ENCODE measurements at places on chromosomes 16 and 17.

DNA sequence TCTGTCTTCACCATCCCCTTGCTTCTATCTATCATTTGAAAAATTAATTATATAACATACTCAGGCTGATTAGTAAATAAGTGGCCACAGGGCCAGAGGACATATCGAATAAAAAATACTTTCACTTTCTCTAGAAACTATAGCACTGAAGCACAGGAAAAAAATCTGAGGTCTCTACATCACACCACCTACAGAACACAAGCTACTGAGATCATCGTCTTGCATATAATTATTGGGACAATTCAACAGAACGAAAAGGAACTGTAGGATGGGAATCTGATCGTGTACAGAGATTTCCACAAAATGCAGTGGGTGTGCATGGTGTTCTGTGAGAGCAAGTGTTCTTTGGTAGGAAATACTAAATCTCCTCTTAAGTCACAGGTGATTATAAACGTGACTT, 289.6 kb upstream of the ERCC4 start:
- no peak for DNase-seq

DNA sequence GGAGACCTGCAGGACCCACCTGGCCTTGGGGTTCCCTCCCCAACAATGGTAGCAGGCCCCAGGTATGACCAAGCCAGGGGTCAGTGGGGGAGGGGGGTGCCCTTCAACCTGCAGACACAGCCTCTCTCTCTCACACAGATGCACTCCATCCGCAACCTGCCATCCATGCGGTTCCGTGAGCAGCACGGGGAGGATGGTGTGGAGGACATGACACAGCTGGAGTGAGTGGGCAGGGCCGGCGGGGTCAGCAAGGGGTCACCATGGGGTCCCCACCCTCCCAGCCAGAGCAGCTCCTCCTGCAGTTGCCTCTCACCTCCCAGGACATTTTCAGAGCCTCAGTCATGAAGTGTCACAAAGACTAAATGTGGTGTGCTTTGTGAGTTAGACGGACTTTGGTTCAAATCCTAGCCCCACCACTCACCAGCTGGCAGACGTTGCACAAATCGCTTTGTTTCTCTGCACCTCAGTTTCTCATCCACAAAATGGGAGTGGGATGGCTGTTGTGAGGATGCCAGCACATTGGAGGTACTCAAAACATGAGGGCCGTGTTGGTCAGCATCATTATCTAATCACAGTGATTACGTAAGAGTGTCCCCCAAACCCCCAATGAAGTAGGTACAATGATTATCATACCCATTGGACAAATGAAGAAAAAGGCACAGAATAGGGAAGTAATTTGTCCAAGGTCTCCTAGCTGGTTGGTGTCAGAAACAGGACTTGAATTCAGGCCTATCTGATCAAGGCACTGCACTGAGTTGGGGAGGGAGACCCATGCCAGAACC, 16.0 kb downstream of the MYO15A start:
- DNase-seq = no peak

DNA sequence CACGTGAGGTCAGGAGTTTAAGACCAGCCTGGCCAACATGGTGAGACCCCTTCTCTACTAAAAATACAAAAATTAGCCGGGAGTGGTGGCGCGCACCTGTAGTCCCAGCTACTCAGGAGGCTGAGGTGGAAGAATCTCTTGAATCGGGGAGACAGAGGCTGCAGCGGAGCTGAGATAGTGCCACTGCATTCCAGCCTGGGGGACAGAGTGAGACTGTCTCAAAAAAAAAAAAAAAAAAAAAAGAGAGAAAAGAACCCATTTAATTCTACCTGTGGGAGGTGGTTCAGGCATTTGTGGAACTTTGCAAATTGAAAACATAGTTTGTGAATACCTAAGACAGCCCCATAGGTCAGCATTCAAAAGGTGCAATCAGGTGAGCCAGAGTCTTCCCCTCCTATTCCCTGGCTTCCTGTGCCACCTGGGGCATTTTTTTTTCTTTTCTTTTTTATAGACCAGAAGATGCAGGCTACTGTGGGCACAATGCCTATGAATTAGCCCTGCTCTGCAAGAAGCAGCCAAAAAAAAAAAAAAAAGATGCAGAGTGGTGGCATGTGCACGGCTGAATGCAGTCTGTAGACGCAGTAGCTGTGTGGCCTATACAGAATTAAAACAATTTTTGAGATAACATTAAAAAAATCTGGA, 9.1 kb upstream of the SOCS3 start:
- no peak for DNase-seq

DNA sequence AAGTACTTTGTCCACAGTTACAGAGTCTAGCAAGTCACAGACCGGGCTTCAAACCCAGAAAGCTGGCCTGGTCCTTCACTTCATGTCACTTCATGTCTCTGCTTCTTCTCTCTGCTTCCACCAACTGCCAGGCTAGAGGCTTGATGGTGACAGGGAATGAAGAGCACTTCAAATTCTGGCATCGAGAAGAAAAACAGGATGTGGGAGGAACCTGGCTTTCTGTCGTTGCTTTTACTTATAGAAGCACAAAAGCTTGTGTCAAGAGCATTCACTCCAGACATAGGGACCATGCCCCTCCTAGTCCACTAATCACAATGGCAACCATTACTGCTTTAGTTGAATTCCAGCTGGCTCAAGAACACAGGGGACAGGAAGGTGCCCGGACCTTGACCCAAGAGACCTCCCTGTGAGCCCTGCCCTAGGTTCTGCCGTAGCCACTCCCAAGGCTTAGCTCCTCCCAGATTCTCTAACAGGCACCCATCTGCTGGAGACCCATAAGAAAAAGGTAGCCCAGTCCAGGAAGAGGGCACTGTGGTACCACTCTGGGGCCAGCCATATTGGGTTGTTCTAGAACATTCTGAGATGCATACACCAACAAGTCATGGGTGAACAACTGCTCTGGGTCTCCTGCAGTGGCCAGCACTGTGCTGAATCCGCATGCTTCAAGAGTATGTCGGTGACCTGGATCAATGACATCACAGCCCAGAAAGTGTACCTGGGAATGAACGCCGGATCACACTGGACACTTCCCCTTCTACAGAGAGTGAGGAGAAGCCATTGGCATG, 181.8 kb downstream of the C16orf95 start:
- DNase-seq = no peak

- no peak for DNase-seq
Measured at GRCh38 chr17:81384929-81385319, 10.3 kb upstream of the BAHCC1 start.

GRCh38 chr16:54912720-54913119, 17.9 kb upstream of the IRX5 start:
- no peak for DNase-seq

GRCh38 chr17:7327056-7327455, 2.1 kb downstream of the NEURL4 start:
- no peak for DNase-seq

DNA sequence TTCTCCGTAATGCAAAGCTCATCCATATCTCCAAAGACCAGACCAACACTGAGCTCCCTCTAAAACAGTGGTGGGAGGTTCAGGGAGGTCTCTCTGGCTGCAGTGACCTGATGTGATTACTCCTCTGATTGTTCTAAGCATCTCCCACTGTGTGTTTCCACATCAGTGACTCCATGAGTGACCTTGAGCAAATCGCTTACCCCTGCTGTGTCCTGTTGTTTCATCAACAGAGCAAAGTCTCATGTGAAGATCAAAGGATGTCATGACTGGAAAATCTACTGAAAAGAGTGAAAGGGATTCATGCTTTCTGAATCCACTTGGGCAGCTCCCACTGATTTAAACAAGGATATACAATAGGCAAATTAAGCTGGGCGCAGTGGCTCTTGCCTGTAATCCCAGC, 352.9 kb downstream of the TMEM114 start:
- DNase-seq = no peak

DNA sequence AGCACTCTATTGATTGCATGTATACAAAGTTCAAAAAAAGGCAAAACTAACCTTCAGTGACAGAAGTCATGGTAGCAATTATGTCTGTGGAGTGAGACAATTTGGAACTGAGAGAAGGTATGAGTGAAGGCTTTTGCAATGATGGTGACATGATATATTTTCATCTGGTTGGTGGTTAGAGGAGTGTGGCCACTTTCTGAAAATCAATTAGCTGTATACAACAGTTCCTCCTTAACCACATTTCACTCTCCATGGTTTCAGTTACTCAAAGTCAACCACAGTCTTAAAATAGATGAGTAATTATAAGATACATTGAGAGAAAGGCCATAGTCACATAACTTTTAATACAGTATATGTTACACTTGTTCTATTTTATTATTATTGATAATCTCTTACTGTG, 26.2 kb downstream of the ADAMTS18 start:
- no peak for DNase-seq

DNA sequence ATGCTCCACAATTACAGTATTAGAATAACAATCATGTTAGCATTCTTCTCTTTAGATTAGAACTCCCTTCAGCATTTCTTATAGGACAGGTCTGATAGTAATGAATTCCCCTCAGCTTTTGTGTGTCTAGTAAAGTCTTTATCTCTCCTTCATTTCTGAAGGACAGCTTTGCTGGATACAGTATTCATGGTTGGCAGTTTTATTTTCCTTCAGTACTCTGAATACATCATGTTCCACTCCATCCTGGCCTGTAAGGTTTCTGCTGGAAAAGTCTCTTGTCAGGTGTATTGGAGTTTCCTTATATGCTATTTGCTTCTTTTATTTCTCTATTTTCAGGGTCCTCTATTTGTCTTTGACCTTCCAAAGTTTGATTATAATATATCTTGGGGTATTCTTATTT, 4.0 kb upstream of the ABCA10 start:
- DNase-seq = no peak

- no peak for DNase-seq
Measured at GRCh38 chr16:2091547-2092255, 43.9 kb downstream of the TSC2 start.

- DNase-seq = no peak
Measured at GRCh38 chr17:46166692-46167249, 26.5 kb downstream of the KANSL1 start.

DNA sequence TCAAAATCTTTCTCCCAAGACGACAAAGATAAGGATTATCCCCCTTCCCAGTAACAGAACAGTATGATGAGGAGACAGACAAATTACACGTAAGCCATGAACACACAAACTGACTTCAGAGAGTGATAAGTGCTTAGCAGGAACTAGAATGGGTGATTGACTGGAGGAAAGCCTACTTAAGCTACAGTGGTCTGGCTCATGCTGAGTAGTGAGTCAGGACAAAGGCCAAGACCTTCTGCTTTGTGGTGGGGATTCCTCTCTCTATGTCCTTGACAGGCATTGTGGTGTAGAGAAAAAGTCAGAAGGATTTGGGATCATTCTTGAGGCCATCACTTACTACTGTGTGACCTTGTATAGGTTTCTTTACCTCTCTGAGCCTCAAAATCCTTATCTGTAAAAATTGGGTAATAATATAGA, 381.9 kb upstream of the CCL2 start:
- DNase-seq = no peak

DNA sequence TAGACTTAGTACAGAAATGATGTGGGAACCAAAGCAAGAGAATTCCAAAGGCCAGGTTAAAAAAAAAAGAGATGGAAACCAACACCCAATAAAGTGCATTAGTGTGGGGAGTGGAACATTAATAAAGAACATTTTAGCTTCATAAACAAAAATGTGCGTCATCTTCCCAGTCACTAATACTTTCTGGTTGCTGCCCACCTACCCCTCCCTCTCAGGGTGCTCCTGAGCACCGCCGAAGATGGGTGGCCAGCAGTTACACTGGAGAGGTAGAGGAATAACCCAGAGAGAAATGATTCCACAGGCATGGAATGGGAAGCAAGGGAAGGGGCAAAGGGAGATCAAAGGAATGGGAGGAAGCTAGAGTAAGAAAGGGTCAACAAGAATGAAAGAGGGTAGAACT, 6.0 kb upstream of the CHD3 start:
- DNase-seq = no peak

- DNase-seq = no peak
Measured at GRCh38 chr17:57544834-57545463, 200.2 kb downstream of the CCDC182 start.

- DNase-seq = no peak
Measured at GRCh38 chr17:68776451-68776850, 175.3 kb upstream of the FAM20A start.

- DNase-seq = no peak
Measured at GRCh38 chr16:57556941-57557541, 14.6 kb downstream of the ADGRG5 start.

DNA sequence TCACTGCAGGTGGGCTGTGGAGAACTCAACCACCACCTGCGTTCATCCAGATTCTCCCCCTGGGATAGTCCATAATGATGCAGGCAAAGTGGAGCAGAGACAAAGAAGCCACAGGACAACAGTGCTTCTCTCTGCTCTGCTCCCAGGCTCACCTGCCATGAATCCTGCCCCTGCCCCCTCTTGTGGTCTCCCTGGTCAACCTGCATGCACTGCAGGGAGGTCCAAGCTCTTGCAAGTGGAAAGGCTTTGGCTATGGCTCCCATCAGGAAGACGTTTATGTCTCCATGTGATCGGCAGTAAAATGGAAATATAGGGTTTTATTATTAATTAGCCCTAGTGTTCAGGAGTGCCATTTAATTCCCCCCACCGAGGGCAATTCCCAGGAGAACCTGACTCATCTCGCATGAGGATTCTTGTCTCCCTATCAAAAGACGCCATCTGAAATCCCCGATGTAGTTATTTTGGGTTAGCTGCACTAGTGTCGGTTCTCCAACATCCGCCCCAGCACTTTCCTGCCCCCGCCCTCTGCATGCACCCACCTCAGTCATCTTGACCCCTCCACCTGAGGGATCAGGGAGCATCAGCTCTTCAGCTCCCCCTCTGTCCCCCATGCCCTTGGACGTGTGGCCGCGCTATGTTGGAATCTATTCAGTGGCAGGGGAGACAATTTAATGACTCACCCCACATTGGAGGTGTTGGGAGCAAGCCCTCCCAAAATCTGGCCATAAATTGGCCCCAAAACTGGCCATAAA, 91.8 kb downstream of the KCNJ12 start:
- no peak for DNase-seq

GRCh38 chr17:3827124-3827773, 18.8 kb downstream of the NCBP3 start:
- DNase-seq = peak; percentile 51
